ENCODE measurements at places on chromosomes 3 and 15. TPM values are rescaled to one million over a fixed set of nuclear protein-coding genes. Genes with fewer than 3 reads are reported as not detected.

IL17RB gene
- 5.7 TPM for total RNA-seq

IL20RB gene
- 4.6 TPM for total RNA-seq

DNA sequence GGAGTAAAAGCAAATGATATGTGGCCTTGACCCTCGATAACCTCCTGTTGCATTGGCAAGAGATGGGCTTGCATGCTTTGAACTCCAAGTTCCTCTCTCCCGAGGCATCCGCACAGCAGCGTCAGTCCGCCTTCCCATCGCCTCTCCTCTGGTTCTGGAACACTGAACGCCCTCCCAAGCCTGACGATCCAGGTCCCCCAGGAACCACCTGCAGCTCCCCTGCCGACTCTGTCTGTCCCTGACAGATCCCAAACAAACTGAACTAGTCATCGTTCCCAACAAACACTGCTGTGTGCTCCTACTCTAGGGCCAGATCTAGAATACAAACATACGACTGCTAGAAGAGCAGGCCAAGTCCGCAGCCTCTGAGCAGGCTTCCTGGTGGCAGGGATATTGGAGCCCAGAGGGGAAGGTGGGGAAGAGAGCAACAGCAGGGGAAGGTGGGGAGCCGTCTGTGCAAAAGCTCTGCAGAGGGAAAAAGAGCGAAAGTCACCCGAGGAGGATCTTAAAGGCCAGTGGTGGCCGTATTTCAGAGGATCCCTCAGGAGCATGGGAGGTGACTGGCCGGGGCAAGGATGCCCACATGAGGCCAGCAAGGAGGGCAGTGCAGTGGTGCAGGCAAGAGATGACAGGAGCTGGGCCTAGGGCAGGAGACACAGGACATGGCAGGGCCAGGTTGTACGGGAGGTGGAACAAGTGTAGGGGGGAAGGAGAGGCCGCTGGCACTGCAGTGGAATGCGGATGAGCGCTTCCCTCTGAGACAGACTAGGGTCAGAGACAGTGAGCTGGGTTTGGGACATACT lies 50.8 kb downstream of the PCSK6 start:
- no peak for DNase-seq

FETUB gene
- total RNA-seq: not detected

PRTG gene
- 2.3 TPM for total RNA-seq
